ENCODE measurements at places on chromosomes 6 and 20.

GRCh38 chr6:32148289-32149091 lies 3.2 kb downstream of the PRRT1 start:
- peak; percentile 88 for DNase-seq

GRCh38 chr6:57303931-57304681 lies 13.3 kb upstream of the PRIM2 start:
- DNase-seq, result no peak

DNA sequence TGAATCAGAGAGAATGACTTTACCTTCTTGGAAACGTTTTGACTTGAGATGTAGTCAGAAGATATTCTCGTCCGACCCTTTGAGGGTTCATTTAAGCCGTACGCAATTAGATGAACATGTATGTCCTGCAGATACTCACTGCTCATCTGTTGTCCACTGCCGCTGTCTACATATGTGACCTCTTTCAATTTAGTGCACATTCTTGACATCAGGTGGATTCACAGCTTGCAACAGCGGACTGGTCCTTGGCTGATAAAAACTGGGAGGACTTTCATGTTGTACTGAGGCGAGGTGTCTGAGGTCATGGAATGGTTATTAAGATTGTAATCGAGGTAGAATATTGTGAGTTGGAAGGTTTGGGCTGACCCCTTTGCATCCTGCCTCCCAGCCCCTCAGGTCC lies 194.2 kb downstream of the JARID2 start:
- DNase-seq, result no peak

DNA sequence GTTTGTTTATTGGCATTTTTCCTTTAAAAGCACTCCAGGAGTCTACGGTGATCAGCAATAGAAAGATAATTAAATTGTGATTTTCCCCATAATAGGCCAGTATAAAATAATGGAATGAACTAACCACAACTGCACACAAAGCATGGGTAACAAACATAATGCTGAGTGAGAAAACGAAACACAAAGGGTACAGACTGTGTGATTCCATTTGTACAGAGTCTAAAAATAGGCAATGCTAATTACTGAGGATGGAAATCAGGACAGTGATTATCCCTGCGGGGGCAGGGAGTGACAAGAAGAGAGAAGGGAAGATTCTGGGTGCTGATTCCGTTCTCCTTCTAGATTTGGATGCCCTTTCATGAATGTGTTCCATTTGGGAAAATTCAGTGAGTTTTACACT lies 478.1 kb downstream of the PREX1 start:
- DNase-seq, result no peak

- DNase-seq, result no peak
Measured at GRCh38 chr6:5337573-5337972, 76.3 kb downstream of the FARS2 start.

DNA sequence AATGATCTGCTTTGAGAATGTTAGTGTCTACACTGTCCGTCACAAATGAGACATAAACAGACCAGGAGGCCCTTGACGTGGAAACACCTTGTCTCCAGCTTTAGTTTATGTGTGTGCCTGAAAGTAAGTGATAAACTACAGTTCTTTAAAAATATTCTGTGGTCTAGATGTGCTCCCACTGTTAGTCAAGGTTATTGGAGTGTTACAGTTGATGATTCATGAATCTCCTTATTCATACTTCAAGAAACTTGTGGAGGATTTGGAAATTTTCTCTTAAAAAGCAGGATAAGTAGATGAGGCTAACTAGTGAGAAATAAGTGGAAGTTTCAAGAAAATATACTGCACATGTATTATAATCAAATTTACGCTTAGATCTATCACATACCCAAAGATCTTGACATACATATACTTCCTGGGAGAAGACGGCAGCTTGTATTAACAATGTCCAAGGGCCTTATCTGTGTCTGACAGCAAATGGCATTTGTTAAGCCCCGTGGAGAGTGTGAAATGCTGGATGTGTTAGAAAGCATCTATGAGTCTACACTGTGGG lies 90.5 kb upstream of the MBOAT1 start:
- DNase-seq, result no peak

DNA sequence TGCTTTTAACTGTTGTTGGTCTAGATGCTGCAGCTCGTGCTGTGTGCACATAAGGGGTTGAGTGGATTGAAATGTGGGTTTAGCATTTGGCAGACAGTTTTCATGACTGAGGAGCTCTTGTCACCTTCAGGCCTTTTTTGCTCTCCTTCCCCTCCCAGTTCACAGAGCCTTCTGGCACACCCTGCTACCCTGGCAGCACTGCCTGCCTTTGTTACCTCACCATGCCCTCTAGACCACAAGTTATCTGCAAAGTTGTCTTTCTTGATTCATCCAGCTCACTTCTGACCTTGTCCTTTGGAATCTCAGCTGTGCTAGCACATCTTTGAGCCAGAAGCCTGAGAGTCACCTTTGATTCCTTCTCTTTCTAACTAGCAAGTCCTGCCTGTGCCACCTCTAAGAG lies 348.9 kb upstream of the ZFP64 start:
- DNase-seq, result no peak

DNA sequence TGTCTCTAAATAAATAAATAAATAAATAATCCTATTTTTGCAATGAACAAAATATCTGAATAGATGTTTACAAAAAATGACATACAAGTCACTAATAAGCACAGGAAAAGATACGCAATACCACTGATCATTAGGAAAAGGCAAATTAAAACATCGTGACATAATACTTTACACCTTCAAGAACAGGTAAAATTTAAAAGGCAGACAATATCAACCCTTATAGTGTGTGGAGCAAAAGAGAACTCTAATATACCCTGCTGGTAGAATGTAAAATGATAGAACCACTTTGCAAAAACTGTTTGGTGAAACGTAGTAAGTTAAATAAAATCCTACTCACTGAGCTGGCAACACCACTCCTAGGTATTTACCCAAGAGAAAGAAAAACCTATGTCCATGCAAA lies 67.4 kb downstream of the ZMYND8 start:
- no peak for DNase-seq

DNA sequence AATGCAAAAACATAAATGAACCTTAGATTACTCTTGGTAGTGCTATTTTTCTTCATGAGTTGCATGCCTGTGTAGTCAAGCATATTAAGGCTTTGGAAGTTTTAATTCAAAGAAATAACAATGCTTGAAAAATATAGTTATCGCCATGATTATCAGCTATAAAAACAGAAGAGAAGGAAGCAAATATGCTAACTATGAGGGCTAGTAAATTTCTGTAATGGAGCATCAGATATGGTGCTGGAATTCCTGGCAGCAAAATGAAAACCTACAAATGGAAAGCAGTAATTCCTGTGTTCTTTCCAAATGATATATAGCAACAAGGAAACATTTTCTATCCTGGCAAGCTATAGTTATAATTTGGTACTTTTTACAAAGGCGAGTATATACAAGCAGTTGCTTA lies 29.7 kb downstream of the DOP1A start:
- no peak for DNase-seq

DNA sequence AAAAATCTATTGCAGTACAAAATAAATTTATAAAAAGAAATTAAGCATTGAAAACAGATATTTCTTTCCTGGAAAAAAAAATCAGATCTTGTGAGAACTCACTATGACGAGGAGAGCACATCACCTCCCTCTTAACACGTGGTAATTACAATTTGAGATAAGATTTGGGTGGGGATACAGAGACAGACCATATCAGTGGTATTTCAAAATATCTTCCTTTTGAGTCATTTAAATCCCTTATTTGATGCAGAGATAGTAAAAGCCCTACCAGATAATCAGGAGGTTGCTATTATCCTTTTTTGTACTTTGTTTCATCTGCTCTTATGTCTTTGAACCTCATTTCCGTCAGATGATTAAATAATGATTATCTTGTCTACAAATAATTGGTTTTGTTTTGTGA lies 800.4 kb downstream of the KIF16B start:
- no peak for DNase-seq

DNA sequence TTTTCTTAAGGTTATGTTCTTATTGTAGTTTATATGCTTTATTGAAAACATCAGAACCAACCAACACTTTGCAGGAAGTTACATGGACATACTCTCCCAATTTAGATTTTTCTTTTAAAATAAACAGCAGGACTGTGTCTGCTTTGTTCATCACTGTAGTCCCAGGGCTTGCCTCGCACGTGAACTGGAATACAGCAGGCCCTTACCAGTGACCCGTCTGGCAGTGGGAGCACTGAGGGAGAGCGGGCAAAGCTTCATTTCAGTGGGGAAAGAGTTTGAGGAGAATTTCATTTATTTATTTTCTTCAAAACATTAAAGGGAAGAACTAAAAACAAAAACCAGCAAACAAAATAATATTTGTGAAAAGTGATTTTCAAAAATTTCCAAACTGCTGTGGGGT lies 230.8 kb downstream of the PAX1 start:
- no peak for DNase-seq

GRCh38 chr6:16204653-16205376 lies 33.6 kb upstream of the GMPR start:
- no peak for DNase-seq

- peak; percentile 47 for DNase-seq
Measured at GRCh38 chr6:34142061-34142998, 3.6 kb downstream of the GRM4 start.

DNA sequence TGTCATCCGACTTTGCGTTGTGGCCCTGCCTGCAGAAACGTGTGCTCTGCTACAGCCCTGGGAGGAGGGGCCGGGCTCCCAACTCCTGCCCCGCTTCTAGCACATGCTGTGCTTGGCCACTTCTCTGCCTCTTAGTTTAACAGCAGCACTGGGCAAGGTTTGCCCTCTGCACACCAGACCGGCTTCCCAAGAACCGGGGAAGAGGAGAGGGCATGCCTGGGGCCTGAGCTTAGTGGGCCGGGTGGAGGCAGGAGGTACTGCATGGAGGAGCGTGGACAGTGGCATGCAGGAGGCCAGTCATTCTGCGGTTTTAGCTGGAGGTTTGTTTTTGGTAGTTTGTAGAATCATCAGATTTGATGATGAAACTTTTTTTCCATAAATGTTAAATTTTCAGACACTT lies 45.5 kb downstream of the CEP43 start:
- DNase-seq, result no peak

All from activated CD4-positive, alpha-beta T cell treated with anti-CD3 and anti-CD28 coated beads for 48 hours (primary cell).